ENCODE measurements at places on chromosomes 7 and 10.

- peak; percentile 15 for DNase-seq
These were observed 514 bp upstream of the GAD2 start for GRCh38 chr10:26215935-26216584.

DNA sequence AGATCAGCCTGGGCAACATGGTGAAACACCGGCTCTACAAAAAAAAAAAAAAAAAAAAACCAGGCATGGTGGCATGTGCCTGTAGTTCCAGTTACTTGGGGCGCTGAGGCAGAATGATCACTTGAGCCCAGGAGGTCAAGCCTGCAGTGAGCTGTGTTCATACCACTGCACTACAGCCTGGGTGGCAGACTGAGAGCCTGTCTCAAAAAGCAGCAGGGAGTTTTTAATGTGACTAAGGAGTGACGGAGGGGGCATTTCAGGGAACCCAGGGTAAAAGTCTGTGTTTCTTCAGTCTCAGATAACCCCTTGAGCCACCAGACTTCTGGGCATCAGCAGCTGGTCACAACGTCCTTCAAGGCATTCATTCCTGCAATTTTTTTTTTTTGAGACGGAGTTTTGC is 2.2 kb upstream of the C10orf95 start:
- no peak for DNase-seq

- no peak for DNase-seq
These were observed 106.8 kb upstream of the FAM133B start for GRCh38 chr7:92697012-92697411.

- DNase-seq: no peak
These were observed 267.5 kb upstream of the KAT6B start for GRCh38 chr10:74558897-74559296.

- no peak for DNase-seq
These were observed 20.7 kb downstream of the BLVRA start for GRCh38 chr7:43779045-43779812.

DNA sequence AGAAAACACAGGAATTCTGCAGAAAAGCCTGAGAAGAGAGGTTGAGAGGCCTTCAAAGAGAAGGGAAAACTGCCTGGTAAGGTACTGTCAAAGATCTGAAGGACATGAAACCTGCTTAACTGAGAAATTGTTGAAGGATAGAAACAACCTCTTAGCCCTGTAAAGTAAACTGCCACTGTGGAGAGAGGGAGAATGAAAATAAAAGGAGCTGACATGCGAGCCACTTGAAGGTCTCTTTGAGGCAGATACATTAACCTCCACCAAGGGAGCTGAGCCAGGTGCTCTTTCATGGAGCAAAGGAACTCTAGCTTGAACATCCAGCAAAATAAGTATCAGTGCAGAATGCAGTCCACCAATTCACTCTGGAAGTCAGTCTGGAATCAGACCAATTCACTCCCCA is 108.8 kb upstream of the FEZF1 start:
- no peak for DNase-seq

DNA sequence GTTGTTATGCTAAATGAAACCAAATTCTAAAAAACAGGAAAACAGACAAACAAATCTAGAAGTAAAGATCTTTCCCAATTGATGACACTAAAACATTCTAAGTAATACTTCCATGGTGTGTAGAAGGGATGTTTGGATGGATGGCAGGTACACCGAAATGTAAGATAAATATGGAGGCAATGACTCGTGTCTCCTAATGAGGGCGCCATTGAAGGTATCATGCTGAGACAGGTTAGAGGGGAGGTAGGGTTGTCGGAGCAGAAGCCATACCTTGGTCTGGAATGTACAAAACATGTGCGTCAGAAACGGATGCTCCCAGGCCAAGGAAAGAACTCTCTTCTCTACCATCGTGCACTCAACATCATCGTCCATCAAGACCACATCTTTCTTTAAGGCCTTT is 101.4 kb downstream of the PRKCQ start:
- no peak for DNase-seq
